Fibroblast of lung (primary cell): ENCODE measurements at places on chromosomes 3 and 15. TPM values are rescaled to one million over a fixed set of nuclear protein-coding genes. Genes with fewer than 3 reads are reported as not detected.

The SCAANT1 gene
- total RNA-seq = 1.7 TPM in 1 of 2 replicates, not detected in the other

The KNG1 gene
- total RNA-seq = not detected in 2 replicates

The DCLK3 gene
- total RNA-seq = under 0.01 TPM in 1 of 2 replicates, not detected in the other

The NUDT16 gene
- 12.3 and 18.8 TPM in 2 replicates for total RNA-seq

The PDIA5 gene
- 19.3 and 27.9 TPM in 2 replicates for total RNA-seq

The AQP9 gene
- total RNA-seq = not detected in 2 replicates

The MFSD1 gene
- 117 and 159 TPM in 2 replicates for total RNA-seq

The NMD3 gene
- 98.9 and 134 TPM in 2 replicates for total RNA-seq

The RUBCN gene
- total RNA-seq = 7.7 and 13.0 TPM in 2 replicates

The ZNF106 gene
- 109 and 149 TPM in 2 replicates for total RNA-seq

The HDDC3 gene
- 13.4 and 16.3 TPM in 2 replicates for total RNA-seq

The PLSCR2 gene
- 0.17 TPM in 1 of 2 replicates, not detected in the other for total RNA-seq

The BCHE gene
- 29.0 and 34.7 TPM in 2 replicates for total RNA-seq

The CCR3 gene
- total RNA-seq = 0.17 and 0.26 TPM in 2 replicates

The LOXL1 gene
- total RNA-seq = 65.6 and 91.4 TPM in 2 replicates

The TIPARP gene
- 15.9 and 22.1 TPM in 2 replicates for total RNA-seq

The ISY1 gene
- total RNA-seq = 30.3 and 34.8 TPM in 2 replicates
